ENCODE measurements at places on chromosomes 1 and 21.

GRCh38 chr21:32437729-32438128 lies 25.2 kb downstream of the EVA1C start:
- DNase-seq: no peak

GRCh38 chr1:86460998-86461397 lies 7.7 kb upstream of the CLCA1 start:
- DNase-seq: no peak

DNA sequence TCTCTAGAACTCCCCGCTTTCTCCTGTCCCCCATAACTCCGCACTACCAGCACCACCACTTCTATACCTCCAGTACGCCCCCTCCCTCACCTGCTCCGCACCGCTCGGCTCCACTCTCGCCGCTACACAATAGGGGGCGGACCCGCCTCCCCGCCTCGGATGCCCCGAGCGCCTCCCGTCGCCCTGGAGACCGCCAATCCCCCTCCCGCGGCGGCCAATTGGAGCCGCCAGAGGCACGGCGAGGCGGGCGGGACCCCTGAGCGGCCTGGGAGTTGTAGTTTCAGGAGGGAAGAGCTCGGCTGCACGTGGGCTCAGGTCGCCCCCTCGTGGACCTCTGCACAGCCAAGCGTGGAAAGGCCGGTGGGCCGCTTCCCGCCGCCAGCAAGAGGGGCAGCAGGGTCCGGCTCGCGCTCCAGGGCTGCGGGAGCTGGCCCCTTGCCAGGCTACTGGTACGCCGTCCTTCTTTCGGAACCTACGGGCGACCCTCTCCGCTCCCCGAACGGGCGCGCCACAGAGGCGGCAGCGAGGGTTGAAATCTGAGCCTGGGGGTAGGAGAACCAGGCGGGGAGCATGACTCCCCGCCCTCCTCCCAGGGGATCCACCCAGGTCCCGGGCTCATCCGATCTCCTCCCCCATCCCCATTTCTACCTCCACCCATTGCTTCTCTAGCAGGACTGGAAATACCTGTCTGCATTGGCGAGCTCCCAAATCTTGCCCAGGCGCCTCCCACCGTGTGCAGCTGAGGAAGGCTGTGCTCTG lies at the start of gene IGSF9:
Gene IGSF9, minus strand, starts transcription at position 131 of the 759 bp plus-strand sequence. CDS start 2,159 bp downstream, outside the sequence.
- DNase-seq: peak; percentile 98

GRCh38 chr21:38505654-38506523 lies 7.6 kb upstream of the ERG start:
- DNase-seq: no peak

- DNase-seq: no peak
Measured at GRCh38 chr1:209343511-209343910, 240.0 kb upstream of the CAMK1G start.

DNA sequence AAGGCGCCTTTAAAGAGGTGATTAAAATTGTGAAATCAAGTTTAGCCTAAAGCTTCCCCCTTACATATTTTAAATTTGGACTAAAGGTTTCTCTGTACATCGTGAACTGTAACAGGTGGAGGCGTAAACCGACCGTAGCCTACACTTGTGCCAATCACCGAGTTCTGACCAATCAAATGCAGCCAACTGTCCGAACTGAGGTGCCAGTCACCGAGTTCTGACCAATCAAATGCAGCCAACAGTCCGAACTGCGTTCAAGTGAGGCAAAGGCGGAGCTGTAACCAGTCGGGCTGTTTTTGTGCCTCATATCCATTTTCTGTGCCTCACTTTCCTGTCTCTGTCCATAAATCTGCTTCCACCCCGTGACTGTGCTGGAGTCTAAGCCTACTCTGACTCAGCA lies 7.4 kb downstream of the TFF1 start:
- DNase-seq: no peak

DNA sequence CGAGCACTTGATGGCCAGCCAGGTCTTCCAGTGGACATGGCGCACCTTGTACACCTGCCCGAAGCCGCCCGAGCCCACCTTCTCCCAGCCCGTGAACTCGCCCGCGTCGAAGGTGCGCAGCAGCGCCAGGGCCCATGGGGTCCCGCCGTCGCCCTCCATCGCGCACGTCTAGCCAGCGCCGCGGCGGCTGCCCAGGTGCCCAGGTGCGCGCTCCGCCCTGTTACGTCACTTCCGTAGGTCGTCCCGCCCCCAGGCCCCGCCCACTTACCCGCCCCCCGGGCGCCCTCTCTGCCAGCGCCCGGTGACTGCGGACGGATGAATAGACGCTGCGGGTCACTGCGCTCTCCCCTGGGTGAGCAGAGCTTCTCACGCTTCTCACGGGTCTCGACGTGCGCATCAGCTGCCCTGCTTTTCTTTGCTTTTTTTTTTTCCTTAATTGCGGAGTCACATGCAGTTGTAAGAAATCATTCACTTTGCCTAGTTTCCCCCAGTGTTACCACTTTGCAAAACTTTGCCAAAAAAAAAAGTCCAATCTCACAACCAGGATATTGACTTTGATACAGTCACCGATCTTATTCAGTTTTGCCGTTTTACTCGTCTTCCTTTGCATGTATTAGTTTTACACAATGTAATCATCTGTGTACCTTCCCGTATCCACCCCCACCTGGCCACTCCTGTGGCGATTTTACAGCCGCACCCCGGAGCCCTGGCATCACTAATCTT lies at the start of gene RIPK4:
Gene RIPK4, minus strand, starts transcription at position 170 of the 723 bp plus-strand sequence. Its CDS starts 11 bp downstream, at position 159.
- DNase-seq: peak; percentile 98

DNA sequence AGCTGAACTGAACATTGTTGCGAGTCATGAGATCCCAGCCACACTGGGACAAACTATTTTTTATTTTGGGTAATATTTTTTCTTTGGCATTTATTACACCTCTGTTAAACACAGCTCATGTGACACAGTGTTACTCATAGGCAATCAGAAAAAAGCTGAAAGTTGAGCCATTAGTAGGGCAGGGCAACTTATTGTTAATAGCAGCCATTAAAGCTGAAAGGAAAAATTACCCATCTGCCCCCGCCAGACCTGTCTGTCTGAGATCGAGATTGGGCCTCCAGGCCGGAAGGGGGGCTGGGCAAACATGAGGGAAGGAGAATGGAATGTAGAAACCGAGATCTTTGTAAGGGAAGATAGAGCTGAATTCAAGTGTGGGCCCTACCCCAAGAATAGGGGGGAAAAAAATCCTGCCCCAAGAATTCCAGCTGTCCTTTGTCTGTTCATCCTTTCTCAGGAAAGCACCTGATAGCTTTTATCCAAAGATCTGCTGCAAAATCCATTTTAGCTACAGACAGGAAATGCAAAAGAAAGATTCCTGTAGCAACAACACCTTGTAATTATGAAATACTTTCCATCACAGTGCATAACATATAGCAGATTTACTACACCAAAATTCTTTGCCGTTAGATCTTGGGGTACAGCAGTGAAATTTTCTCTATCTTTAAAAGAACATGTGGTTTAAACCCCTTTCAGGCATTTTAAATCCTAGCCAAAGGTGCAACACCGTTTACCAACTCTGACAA lies 212.8 kb downstream of the PBX1 start:
- DNase-seq: no peak

GRCh38 chr1:247548092-247548491 lies 842 bp upstream of the GCSAML start:
- DNase-seq: peak; percentile 52

- DNase-seq: no peak
Measured at GRCh38 chr1:22553104-22553880, 10.0 kb upstream of the EPHA8 start.

- no peak for DNase-seq
Measured at GRCh38 chr21:38156200-38156599, 100.6 kb upstream of the KCNJ15 start.

DNA sequence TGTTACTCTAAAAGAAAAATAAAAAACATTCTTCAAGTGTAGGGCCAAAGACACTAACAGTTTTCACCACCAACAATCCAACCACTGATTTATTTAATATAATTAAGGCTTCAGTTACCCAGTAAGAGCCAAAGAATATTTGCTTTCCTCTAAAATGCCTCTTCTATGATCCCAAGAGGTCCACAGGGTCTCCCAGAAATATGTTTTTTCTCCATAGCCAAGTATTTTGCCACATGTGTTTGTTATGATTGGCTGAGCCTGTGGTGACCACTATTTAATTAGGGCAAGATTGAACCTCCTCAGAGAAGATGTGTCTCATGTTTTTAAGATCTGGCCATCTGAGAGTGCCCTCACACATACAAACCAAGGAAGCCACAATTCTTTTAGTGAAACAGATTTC lies 135.9 kb downstream of the TPR start:
- DNase-seq: no peak
